ENCODE measurements at places on chromosomes 2 and 18. TPM values are rescaled to one million over a fixed set of nuclear protein-coding genes. Genes with fewer than 3 reads are reported as not detected.

Gene TSGA10
- total RNA-seq = 12.0 TPM

Gene CABYR
- 2.0 TPM for total RNA-seq

Gene RESP18
- total RNA-seq = not detected

Gene ONECUT2
- total RNA-seq = 0.07 TPM

DNA sequence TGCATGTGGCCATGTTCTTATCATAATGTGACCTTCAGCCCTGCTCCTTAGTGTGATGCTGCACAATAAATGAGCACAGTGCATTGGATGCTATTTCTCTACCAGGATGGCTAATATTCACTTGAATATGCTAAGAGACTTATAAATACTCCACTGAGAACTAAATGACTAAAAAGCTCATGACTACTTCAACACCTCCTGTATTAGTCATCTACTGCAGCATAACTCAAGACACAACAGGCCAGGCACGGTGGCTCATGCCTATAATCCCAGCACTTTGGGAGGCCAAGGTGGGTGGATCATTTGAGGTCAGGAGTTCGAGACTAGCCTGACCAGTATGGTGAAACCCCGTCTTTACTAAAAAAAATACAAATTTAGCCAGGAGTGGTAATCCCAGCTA is 213.4 kb downstream of the RND3 start:
- no peak for DNase-seq

DNA sequence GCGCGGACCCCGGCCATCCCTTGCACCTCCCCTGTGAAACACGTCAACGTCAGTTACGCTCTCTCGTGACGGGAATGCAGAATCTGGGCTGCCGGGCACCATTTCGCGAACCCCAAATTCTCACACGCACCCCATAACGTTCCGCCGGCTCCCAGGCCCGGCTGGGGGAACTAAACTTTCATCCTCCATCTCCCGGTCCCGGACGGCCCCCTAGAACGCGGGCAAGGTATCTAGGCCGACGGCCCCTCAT is 544 bp downstream of the DNAJC27 start:
- DNase-seq = no peak

- no peak for DNase-seq
These were observed 71.4 kb upstream of the CDH20 start for GRCh38 chr18:61261870-61262269.

- DNase-seq = no peak
These were observed 147.2 kb downstream of the ASB1 start for GRCh38 chr2:238573916-238574315.

DNA sequence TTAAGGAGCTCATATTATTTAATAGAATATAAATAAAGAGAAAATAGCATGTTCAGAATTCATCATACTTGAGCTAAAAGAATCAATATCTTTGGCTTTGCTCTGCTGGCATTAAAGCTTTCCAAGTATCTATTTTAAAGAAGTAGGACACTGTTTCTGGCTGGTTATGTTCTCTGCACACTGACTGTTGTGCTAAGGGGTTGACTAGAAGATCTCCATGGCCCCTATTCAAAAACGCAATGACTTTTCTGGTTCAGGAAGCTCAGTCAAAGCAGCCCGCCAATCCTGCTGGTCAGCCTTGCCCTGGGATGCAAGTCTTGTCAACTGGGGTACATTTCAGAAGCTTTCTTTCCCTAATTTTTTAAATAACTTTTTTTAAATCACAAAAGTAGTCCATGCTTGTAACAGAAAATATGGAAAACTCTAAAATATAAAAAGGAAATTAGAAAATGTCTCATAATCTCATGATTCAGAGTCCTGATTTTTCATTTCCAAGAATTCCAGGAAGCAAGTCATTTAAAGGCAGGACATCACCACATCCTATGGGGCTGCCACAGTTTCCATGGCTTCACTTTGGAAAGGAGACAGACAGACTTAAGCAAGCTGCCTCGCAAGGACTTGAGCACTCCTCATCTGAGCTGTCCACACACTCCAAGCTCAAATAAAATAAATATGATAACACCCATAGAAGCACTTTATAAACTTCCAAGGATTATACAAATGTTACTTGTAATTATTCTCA is 195.1 kb downstream of the TXNL1 start:
- DNase-seq = no peak

GRCh38 chr2:60465736-60466135 is 87.7 kb downstream of the BCL11A start:
- DNase-seq = no peak

DNA sequence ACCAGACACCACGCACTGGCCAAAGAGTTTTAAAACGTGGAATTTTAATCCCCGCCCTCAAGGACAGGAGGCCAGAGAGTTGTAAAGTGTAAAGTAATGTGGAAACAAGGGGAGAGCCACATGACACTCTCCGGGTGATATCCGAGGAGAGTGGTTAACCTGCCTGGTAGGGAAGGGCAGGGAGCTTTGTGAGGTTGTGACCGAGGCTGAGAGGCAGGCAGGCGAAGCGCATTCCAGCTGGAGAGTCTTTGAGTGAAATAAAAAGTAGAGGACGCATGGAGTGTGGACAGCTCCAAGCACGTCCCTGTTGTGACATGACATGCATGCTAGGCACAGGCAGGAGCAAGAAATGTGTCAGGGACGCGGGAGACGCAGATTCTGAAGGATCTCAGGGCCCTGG is 539.5 kb downstream of the RNF144A start:
- no peak for DNase-seq

DNA sequence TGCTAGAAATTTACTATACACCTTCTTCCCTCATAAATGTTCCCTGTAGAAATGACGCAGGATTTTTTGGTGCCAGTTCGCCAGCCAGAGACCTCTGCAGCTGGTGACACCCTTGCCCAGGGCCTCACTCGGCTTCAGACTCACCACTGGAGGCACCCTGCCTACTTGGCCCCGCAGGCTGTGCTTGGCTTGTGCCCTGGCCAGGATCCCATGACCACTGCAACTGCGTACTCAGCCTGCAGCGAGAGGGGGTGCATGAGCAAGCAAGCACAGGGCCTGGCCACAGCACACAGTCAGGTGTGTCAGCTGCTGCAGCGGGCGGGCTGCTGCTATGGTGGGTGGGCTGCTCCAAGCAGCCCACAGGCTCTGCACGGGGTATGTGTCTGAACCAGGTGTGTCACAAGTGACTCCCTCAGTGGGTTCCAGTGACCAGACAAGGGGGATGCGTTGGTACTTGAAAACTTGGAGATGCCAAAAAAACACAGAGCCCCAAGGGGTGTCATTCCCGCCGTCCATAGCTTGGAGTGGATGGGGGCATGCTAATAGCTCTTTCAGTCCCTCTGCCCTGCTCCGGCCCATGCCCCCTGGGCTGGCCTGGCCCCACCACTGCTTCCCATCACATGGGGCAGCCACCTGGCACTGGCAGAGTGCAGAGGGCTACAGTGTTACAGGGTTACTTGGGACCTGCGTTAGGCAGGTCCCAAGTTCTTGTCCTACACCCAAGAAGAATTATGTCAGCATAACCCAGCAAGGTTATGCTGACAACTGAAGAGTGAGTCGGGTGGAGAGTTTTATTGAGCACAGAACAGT is 46.6 kb upstream of the TANC1 start:
- no peak for DNase-seq

DNA sequence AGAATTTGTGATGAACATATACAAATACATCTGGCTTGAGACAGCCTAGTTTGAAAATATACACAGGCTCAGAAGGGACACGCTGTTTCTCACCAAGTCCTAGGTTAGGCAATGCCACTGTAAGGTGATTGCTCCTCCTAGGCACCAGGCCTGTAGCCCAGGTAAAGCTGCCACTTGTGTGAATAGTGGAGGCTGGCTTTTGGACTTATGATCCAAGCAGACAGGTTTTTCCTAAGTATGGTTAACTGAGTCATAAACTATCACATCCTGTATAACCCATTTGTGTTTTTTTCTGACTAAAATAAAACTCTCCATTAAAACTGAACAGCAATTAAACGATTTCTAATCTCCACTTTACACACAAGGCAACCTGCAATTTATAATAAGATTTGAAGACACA is 81.0 kb downstream of the SEMA4F start:
- DNase-seq = no peak

GRCh38 chr2:29839306-29839705 is 82.1 kb downstream of the ALK start:
- no peak for DNase-seq

GRCh38 chr2:157837851-157838441 is 38.2 kb downstream of the ACVR1 start:
- DNase-seq = no peak

DNA sequence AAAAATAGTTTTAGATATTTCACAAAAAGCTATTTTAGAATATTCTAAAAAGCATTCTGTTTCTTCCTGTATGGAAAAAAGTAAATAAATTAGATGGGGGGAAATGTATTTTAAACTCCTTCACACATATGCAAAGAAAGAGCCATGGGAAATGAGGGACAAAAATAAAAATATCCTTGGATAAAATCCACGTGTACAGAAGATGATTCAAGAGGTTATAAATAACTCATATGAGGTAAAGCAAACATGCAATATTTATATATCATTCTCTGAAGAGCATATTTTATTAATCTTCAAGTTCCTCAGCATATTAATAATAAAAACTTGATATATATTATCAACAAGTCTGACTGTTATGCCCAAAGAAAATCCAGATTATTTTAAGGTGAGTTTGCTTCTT is 8.8 kb upstream of the GFPT1 start:
- DNase-seq = no peak
